ENCODE measurements at places on chromosomes 6 and 20. TPM values are rescaled to one million over a fixed set of nuclear protein-coding genes. Genes with fewer than 3 reads are reported as not detected.

Gene SLC4A11
- total RNA-seq = 29.4 TPM

Gene HMGCLL1
- total RNA-seq = 0.24 TPM

Gene DSP
- total RNA-seq = 48.9 TPM

Gene BPI
- not detected for total RNA-seq

Gene OR2B6
- total RNA-seq = not detected

Gene MYLK4
- total RNA-seq = 0.28 TPM

Gene PHF3
- 60.8 TPM for total RNA-seq

- DNase-seq = no peak
Observed at GRCh38 chr6:120736740-120737139, 597.5 kb downstream of the TBC1D32 start.

DNA sequence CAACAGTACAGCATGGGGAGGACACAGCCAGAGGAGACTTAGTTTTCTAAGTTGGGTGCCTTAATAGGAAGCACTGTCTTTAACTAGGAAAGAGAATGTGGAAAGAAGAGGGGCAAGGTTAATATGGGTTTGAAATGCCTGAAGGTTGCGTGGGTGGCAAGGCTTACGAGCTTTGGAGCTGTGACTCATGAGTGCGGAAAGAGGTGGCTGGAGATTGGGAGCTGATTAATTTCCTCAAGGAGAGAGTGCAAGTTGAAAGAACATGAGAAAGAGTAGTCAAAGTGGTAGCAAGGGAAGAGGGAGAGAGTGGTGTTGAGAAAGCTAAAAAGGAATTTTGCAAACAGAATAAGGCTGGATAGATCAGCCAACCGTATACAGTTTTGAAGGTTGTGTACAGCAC lies 315.1 kb upstream of the PRND start:
- DNase-seq = no peak

Measured in H9 (cell line).